ENCODE measurements at places on chromosomes 5 and 9.
A peak's percentile ranks its signal among the peaks of the same experiment; 100 is the strongest.

GRCh38 chr9:135669616-135670285 is 6.6 kb downstream of the LCN9 start:
- no peak overlapping the region for H3K4me3 ChIP-seq
- no peak overlapping the region for H3K27ac ChIP-seq
- H3K36me3 ChIP-seq, result no peaks in the 10 kb centered on the region

- H3K36me3 ChIP-seq, result no peaks in the 10 kb centered on the region
- no peak within 1 kb of the TSS for H3K27ac ChIP-seq
- H3K27me3 ChIP-seq, result peaks cover 8% of the 10 kb centered on the region
- H3K4me3 ChIP-seq, result peak within 1 kb of the TSS; percentile 67
These were observed at the start of gene ARHGEF37 for GRCh38 chr5:149581192-149581861. Gene ARHGEF37, plus strand, starts transcription at chr5:149581498. Its CDS starts 16,272 bp downstream, at chr5:149597770.

DNA sequence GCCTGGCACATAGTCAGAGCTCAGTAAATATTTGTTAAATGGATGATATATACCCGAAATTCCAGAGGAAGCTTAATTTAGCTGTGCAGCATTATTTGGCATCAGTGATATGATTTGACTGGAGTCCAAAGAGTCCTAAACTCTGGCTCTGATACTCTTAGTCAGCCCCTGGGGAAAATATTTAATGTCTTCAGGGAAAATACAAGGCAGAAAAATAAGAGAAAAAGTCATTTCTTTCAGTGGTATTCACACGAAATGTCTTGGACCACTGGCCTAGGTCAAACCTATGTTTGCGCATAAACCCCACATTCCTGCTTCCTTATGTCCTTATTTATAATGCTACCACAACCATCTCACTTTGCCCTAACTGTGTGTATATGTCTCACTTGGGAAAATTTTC is 23.8 kb downstream of the GLRA1 start:
- H3K27me3 ChIP-seq, result peaks cover 6% of the 10 kb centered on the region
- H3K36me3 ChIP-seq, result no peaks in the 10 kb centered on the region
- no peak overlapping the region for H3K4me3 ChIP-seq
- no peak for DNase-seq
- no peaks in the 10 kb centered on the region for H3K4me1 ChIP-seq
- H3K27ac ChIP-seq, result no peak overlapping the region

GRCh38 chr5:962386-962785 is 46.2 kb upstream of the NKD2 start:
- H3K27me3 ChIP-seq, result peaks cover 16% of the 10 kb centered on the region
- peaks cover 28% of the 10 kb centered on the region for H3K4me1 ChIP-seq
- no peak overlapping the region for H3K27ac ChIP-seq
- H3K4me3 ChIP-seq, result no peak overlapping the region
- DNase-seq, result no peak

DNA sequence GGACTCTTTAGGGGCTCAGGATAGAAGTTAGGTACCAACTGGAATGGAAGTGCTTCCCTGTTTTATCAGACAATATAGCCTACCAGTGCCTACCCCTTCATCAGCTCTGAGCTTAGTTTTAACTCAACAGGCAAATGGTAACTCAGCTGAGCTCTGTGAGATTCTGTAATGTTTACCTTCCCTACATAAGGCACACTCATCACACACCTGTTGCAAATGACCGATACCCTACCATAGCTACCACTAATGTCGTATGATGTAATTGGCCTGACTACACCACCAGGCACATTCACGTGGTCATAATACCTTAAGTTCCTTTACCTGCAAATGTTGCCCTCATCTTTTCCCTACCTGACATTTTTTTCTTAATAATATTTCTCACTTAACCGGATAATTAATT is 254.8 kb downstream of the ADGRV1 start:
- H3K27me3 ChIP-seq, result no peaks in the 10 kb centered on the region
- no peak overlapping the region for H3K27ac ChIP-seq
- H3K4me1 ChIP-seq, result no peaks in the 10 kb centered on the region

- H3K4me1 ChIP-seq, result no peaks in the 10 kb centered on the region
- H3K36me3 ChIP-seq, result peaks cover 4% of the 10 kb centered on the region
- DNase-seq, result no peak
- H3K27ac ChIP-seq, result no peak overlapping the region
- no peaks in the 10 kb centered on the region for H3K27me3 ChIP-seq
These were observed 821.6 kb downstream of the TLE1 start for GRCh38 chr9:80867731-80868130.

DNA sequence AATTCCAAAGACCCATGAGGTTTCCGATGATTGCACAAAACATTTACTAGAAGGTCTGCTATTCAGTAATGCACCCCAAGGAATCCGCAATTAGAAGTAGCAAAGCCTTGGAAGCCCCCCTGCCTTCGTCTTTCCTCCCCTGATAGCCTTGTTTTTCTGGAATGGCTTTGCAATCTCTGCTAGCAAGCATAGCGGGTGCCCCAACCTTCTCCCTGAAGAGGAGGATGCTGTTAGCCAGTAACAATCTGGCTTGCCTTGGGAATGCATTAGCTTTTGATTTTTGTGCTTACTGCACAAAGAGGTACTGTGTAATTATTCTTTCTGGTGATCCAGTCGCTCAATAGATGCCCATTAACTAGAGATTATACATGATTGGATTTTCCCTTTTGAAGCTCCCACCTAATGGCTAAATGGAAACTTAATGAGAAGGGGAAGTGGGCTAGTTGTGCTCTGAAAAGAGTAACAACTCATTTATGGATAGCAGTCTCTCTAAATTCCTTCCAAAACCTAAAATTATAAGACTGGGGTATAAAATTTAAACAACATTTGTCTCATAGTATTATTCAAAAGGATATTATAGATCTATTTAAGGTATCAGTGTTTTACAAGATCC is 91.6 kb downstream of the FBXW11 start:
- DNase-seq, result no peak
- H3K36me3 ChIP-seq, result no peaks in the 10 kb centered on the region
- no peak overlapping the region for H3K27ac ChIP-seq
- H3K27me3 ChIP-seq, result no peaks in the 10 kb centered on the region

- H3K4me1 ChIP-seq, result no peaks in the 10 kb centered on the region
- no peak overlapping the region for H3K4me3 ChIP-seq
- no peak overlapping the region for H3K27ac ChIP-seq
These were observed 80.3 kb downstream of the ADGRV1 start for GRCh38 chr5:90638878-90639277.

- H3K36me3 ChIP-seq, result no peaks in the 10 kb centered on the region
- no peak overlapping the region for H3K27ac ChIP-seq
- H3K27me3 ChIP-seq, result peaks cover 4% of the 10 kb centered on the region
- no peak for DNase-seq
- H3K4me3 ChIP-seq, result no peak overlapping the region
- H3K4me1 ChIP-seq, result no peaks in the 10 kb centered on the region
These were observed 33.9 kb upstream of the BRD3 start for GRCh38 chr9:134101623-134102149.

GRCh38 chr5:62354028-62354874 is 48.2 kb downstream of the KIF2A start:
- H3K27me3 ChIP-seq, result peaks cover 2% of the 10 kb centered on the region
- H3K4me1 ChIP-seq, result peaks cover 11% of the 10 kb centered on the region
- DNase-seq, result peak; percentile 38
- peaks cover 12% of the 10 kb centered on the region for H3K36me3 ChIP-seq
- H3K27ac ChIP-seq, result peak overlapping the region; percentile 49

DNA sequence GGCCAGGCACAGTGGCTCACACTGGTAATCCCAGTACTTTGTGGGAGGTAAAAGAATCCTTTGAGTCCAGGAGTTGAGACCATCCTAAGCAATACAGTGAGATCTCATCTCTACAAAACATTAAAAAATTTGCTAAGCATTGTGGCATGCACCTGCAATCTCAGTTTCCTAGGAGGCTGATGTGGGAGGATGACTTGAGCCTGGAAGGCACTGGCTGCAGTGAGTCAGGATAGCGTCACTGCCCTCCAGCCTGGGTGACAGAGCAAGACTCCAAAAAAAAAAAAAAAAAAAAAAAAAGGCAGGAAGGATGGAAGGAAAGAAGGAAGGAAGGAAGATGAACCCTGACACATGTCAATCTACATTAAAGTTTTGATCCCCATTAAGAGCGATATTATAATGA is 1452.2 kb upstream of the ACO1 start:
- H3K27me3 ChIP-seq, result no peaks in the 10 kb centered on the region

GRCh38 chr9:138007918-138008841 is 130.6 kb downstream of the CACNA1B start:
- H3K4me1 ChIP-seq, result no peaks in the 10 kb centered on the region
- H3K27ac ChIP-seq, result no peak overlapping the region
- DNase-seq, result no peak
- no peak overlapping the region for H3K4me3 ChIP-seq
- H3K36me3 ChIP-seq, result no peaks in the 10 kb centered on the region

- no peak for DNase-seq
- no peak overlapping the region for H3K27ac ChIP-seq
- H3K27me3 ChIP-seq, result peaks cover 5% of the 10 kb centered on the region
- H3K4me3 ChIP-seq, result no peak overlapping the region
- no peaks in the 10 kb centered on the region for H3K36me3 ChIP-seq
These were observed 41.2 kb downstream of the NSG2 start for GRCh38 chr5:174086751-174087150.

Data from immature natural killer cell (primary cell).